ENCODE measurements at places on chromosomes 7 and 10. TPM values are rescaled to one million over a fixed set of nuclear protein-coding genes. Genes with fewer than 3 reads are reported as not detected.
A peak's percentile ranks its signal among the peaks of the same experiment; 100 is the strongest.

DNA sequence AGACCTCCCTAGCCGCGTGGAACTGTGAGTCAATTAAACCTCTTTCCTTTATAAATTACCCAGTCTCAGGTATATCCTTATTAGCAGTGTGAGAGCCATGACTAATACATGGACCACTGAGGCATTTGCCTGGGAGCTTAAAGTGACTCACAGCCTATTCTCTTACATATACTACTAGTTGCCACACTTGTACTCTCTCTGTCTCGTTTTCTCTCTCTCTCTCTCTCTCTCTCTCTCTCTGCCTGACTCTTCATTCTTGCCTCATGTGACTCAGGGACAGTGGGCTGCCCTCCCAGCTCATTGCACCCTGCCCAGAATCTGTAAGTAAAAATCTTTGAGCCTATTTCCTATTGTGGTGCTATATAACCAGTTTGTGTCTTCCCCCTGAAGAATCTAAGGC lies 238.5 kb upstream of the MAGI2 start:
- H3K27me3 ChIP-seq: no peaks in the 10 kb centered on the region
- no peak overlapping the region for H3K27ac ChIP-seq
- no peaks in the 10 kb centered on the region for H3K36me3 ChIP-seq
- DNase-seq: peak; percentile 66

SHH gene
- not detected for polyA plus RNA-seq

DNA sequence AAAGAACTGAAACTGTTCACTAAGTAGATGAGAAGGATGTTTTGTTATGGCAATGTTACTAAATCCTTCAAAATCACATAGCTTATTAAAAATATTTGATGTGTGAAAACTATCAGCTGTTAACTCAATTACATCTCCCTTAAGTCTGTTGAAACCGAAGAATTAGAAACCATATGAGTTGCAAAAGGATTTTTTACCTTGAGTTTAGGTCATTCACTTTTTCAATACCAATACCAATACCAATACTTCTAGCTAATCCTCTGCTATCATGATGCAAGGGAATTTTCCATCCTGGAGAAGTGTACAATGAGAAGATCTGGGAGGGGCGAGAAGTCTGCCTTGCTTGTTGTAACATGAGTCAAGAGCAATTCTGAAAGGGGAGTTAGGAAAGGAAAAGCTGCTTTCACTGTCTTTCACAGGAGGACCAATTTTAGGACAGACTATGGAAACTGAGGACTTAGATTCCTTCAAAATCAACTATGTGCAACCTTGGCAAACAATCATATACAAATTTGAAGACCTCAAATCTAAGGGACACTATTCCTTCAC lies 199.7 kb downstream of the IMMP2L start:
- no peak overlapping the region for H3K4me3 ChIP-seq
- H3K4me1 ChIP-seq: peaks cover 9% of the 10 kb centered on the region

NOS3 gene
- polyA plus RNA-seq: 0.38 TPM

HOXA5 gene
- polyA plus RNA-seq: 16.6 TPM

All from fibroblast of lung (primary cell).